ENCODE measurements at places on chromosomes 5 and 9.

DNA sequence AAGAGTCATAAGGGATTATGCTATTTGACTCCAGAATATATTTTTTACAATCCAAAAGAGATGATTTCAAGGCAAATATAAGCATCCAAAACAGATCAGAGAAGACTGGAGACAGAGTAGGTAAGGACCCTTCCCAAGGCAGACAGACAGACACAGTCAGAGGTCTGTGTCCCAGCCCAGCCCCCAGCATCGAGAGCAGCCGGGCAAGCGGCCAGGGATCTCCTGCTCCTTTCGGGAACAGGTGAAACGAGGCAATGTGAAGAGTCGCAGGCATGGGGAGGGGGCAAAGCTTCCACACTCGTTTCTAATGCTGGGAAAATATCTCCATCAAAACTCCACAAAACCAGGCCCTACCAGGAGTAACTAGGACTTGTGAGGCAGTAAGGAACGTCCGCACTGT, 5.8 kb downstream of the PAEP start:
- DNase-seq: no peak

DNA sequence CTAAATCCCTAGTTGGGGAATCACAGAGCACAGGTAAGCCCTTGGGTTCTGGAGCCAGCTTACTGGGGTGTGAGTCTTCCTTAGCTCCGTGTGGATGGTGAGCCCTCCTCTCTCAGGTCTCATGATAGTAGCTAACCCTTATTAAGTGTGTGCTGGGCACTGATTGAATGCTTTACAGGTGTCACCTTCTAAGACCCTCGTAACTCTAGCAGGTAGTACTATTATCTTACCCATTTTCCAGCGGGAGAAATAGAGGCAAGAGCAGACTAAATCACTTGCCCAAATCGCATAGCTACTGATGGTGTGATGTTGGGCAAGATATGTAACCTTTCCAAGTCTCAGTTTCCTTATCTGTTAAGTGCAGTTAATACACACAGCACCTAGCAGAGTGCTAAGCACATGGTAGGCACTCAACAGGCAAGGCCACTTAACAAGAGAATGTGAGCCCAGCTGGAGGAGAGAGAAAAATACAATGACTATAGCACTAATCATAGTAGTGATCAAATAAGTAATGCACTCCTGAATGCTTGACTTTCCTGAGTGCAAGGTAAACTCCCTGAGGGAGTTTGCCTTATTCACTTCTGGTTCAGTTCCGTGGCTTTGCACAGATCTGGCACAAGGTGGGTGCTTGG, at the start of gene DCANP1:
Gene DCANP1, minus strand, starts transcription at position 51 of the 632 bp plus-strand sequence. CDS start 240 bp downstream, outside the sequence.
- DNase-seq: no peak

- no peak for DNase-seq
Measured at GRCh38 chr5:73625944-73626811, at the start of gene ARHGEF28. Gene ARHGEF28, plus strand, starts transcription at chr5:73626196. Its CDS starts 58,656 bp downstream, at chr5:73684852.

DNA sequence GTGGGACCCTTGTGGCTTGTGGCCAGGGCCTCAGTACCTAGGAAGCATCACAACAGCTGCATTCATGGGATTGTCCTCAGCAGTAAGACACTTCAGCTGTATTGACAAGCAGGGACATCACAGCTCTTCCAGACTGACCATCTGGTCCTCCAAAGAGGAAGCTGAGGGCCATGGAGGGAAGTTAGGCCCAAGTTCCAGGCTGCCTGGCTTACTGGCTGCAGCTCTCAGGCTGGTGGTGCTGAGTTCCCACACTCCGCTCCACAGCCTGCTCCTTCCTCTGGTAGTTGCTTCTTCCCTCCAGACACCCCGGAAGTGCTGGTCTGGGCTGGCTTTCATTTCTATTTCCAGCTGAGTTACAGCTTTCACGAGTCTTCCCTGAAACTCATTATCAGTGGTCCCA, 5.7 kb upstream of the STING1 start:
- no peak for DNase-seq

DNA sequence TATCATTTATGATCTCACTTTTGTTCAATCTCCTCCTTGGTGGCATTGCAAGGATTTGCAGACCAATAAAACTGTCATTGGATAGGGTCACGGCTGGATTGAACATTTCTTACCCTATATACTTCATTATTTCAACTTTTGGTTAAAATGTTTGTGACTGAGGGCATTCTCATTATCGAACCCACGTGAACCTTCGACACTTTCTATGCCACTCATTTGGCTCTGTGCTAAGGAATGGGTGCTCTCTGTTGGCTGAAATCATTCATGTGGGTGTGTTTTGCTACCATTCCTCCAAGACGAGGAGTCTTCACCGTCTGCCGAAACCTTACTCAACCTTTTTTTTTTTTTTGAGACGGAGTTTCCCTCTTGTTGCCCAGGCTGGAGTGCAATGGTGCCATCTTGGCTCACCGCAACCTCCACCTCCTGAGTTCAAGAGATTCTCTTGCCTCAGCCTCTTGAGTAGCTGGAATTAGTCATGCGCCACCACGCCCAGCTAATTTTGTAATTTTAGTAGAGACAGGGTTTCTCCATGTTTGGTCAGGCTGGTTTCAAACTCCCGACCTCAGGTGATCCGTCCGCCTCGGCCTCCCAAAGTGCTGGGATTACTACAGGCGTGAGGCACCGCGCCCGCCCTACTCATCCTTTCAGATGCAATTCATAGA, 62.5 kb downstream of the CSNK1A1 start:
- DNase-seq: no peak

DNA sequence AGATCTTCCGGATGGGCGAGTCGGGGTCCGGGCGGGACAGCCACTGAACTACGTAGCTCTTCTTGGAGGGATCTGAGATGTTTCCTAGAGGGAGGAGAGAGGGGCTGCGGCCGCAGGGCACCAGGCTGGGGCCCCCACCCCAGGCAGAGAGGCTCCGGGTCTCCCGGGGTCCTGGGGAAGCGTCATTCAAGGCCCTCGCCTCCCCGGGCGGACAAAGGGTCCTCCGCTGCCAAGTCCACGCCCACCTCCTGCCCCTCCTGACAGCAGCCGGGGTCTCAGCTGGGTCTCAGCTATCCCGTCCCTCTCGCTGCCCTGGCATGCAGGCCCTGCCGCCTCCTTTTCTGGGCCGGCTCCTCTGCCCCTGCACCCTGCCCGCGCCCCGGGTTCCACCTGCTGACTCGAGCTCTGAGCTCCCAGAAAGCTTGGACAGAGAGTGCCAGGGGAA, 61.5 kb downstream of the ZNF354C start:
- DNase-seq: no peak

DNA sequence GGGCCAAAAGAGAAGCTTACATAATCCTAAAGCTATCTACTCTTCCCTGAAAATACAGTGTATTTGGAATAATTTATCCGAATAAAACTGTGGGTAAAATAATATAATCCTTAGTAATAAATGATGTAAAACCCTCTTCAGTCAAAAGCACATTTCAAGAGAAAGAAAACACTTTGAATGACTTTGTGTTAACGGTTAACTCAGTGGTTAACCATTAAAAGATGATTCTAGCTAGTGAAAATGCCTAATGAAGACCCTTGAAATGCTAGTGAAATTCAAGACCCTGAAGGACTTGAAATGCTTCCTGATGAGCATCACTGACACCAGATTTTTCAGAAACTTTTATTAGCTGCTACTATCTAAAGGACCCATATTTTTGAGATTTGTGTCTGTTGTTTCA, 70.7 kb downstream of the COX7C start:
- DNase-seq: no peak

DNA sequence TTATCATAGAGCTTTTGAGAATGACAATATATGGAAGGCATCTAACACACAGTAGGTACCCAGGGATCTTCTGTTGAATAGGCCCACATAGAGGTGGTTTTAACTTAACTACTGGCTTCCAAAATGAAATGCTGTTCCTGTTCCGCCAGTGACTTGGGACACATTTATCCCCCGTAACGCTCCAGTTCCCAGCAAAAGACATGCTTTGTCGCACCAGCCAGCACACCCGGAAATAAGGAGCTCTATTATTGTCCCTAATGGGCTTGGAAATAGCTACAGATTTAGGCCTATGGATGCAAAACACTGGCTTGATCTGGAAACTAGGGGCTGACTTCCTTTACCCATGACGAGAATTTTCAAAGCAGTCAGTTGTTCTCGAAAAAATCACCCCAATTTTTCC, 45.9 kb upstream of the C5orf58 start:
- DNase-seq: no peak

Data from HS-27A (cell line).